IMR-90 (cell line): ENCODE measurements at places on chromosomes 2 and 18. TPM values are rescaled to one million over a fixed set of nuclear protein-coding genes. Genes with fewer than 3 reads are reported as not detected.

GRCh38 chr2:196482119-196483065, 157.1 kb upstream of the CCDC150 start:
- no peak overlapping the region for H3K27ac ChIP-seq
- no peaks in the 10 kb centered on the region for H3K4me1 ChIP-seq
- H3K4me3 ChIP-seq: no peak overlapping the region

GRCh38 chr18:11412811-11413210, 196.6 kb upstream of the SLC35G4 start:
- no peaks in the 10 kb centered on the region for H3K27me3 ChIP-seq
- no peak overlapping the region for H3K27ac ChIP-seq

GRCh38 chr2:85399183-85399455, 11.0 kb downstream of the CAPG start:
- H3K27me3 ChIP-seq: no peaks in the 10 kb centered on the region
- no peak overlapping the region for H3K4me3 ChIP-seq
- peaks cover 17% of the 10 kb centered on the region for H3K36me3 ChIP-seq
- DNase-seq: no peak
- H3K27ac ChIP-seq: no peak overlapping the region

- H3K4me3 ChIP-seq: no peak overlapping the region
- H3K4me1 ChIP-seq: no peaks in the 10 kb centered on the region
- no peak for DNase-seq
- H3K36me3 ChIP-seq: no peaks in the 10 kb centered on the region
Observed at GRCh38 chr18:78630981-78631510, 348.6 kb upstream of the SALL3 start.

Gene DSG1
- total RNA-seq: not detected in 2 replicates

DNA sequence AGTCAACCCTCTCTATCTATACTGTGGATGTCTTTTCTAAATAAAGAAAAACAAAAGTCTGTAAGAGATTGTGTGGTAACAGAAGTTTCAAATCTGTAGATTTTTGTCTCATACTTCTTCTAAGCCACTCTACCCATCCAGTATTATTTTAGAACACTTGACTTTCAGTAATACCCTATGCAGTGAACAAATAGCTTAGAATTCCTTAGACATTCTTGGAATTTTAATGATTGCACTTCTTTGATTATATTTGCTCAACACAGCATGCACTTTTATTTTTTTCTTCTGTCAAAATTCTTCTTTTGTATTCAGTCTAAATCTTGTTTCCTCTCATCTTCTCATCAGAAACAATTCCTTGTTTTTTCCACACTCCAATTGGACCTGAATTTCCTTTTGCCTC, 1080.2 kb downstream of the SUCLG1 start:
- H3K4me1 ChIP-seq: no peaks in the 10 kb centered on the region
- H3K27me3 ChIP-seq: no peaks in the 10 kb centered on the region
- no peak for DNase-seq
- H3K27ac ChIP-seq: no peak overlapping the region

- DNase-seq: peak; percentile 58
- no peak overlapping the region for H3K27ac ChIP-seq
- no peaks in the 10 kb centered on the region for H3K36me3 ChIP-seq
- H3K27me3 ChIP-seq: peaks cover 11% of the 10 kb centered on the region
- peak overlapping the region; percentile 44 for H3K4me3 ChIP-seq
Observed at GRCh38 chr18:34493099-34493544, 217.0 kb upstream of the DTNA start.

DNA sequence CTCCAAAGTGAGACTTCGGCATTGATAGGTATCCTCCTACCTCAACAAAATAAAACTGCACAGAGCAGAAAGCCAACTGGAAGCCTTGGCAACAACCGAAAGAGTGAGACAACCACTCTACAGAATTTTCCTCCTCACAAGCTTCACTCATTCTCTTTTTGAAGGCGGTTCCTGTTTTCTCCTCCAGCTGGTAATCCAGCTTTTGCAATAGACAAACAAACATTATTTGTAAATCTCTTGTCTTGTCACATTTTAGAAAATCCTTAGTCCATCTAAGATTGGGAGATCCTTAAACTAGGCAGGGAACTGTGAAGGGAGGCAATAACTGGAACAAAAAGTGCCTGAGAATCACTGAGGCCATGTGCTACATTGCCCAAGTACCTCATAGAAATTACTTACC, 332.4 kb downstream of the BCL11A start:
- H3K4me1 ChIP-seq: no peaks in the 10 kb centered on the region
- H3K27me3 ChIP-seq: no peaks in the 10 kb centered on the region
- no peak overlapping the region for H3K27ac ChIP-seq
- no peaks in the 10 kb centered on the region for H3K36me3 ChIP-seq

DNA sequence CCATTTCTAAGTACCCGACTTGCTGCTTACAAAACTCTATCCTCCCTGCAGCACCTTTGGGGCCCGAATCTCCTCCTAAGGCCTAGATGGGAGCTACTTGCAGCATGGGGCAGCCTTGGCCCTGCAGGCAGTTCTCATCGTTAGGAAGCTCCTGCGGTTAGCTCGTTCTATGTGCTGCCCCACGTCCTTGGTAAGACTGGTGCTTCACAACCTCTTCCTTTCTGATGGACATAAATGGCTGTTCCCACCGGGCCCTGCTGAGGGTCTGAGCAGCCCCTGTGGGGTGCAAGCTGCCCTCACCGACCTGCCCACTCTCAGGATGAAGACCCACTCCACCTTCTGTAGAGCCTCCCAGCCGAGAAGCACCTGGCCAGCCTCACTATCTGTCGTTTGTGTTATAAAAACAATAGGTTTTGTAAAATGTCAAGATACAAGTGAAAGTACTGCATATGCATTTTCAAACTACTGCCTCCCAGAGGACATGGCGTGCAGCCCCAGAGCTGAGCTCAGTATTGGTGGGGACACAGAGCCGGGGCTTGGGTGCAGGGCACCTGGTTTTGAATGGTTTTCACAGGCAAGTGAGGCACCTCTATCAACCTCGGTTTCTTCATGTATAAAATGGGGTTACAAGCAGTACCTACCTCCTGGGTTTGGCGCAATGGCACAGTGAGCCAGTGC, 19.4 kb downstream of the OTOF start:
- no peak for DNase-seq
- H3K4me1 ChIP-seq: no peaks in the 10 kb centered on the region
- peaks cover 27% of the 10 kb centered on the region for H3K27me3 ChIP-seq
- no peak overlapping the region for H3K4me3 ChIP-seq
- no peak overlapping the region for H3K27ac ChIP-seq

GRCh38 chr2:160322320-160322719, 122.2 kb upstream of the ITGB6 start:
- no peak overlapping the region for H3K27ac ChIP-seq
- no peak overlapping the region for H3K4me3 ChIP-seq
- no peaks in the 10 kb centered on the region for H3K27me3 ChIP-seq
- DNase-seq: no peak
- H3K36me3 ChIP-seq: peaks cover 3% of the 10 kb centered on the region

Gene PRKAG3
- not detected in 2 replicates for total RNA-seq

Gene CENPA
- total RNA-seq: 7.7 and 10.0 TPM in 2 replicates

DNA sequence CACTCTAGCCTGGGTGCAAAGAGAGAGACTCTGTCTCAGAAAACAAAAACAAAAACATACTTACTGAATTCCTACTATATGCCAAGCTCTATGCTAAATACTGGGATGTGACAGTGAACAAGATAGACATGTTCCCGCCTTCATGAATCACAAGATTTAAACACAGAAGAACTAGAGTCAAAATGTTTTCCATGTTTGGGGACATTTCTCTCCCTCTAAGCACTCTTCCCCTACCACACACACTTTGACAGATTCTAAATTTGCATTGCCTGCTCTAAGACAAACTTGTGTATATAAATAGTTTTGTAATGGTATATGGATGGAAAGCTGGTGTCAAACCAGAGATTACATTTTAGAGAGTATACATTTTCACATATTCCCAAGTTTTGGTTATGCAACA, 11.1 kb downstream of the CYBRD1 start:
- H3K36me3 ChIP-seq: peaks cover under 1% of the 10 kb centered on the region; the same call in 1 of the 2 replicates
- no peak overlapping the region for H3K4me3 ChIP-seq
- DNase-seq: no peak

DNA sequence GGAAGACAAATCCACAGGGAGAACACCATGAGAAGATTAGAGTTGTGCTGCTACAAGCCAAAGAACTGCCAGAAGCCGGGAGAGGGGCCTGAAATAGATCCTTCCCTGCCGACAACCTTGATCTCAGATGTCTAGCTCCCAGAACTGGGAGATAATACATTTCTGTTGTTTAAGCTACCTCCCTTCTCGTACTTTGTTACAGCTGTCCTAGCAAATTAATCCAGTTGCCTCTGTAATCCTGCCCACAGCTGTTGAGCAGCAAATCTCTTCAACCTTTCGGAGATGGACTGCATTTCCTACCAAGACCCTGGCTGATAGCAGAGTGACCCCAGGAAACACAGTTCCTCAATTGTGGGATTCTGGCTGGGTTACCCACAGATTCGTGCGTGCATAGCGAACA, 2.6 kb upstream of the TBC1D8 start:
- no peaks in the 10 kb centered on the region for H3K36me3 ChIP-seq
- peaks cover 7% of the 10 kb centered on the region for H3K4me1 ChIP-seq
- H3K27me3 ChIP-seq: peaks cover 8% of the 10 kb centered on the region; the same call in 1 of the 2 replicates
- H3K27ac ChIP-seq: no peak overlapping the region
- H3K4me3 ChIP-seq: no peak overlapping the region
- no peak for DNase-seq

GRCh38 chr2:111005307-111005706, 115.4 kb upstream of the BCL2L11 start:
- peaks cover 8% of the 10 kb centered on the region for H3K27me3 ChIP-seq
- H3K4me1 ChIP-seq: no peaks in the 10 kb centered on the region
- no peaks in the 10 kb centered on the region for H3K36me3 ChIP-seq
- H3K27ac ChIP-seq: no peak overlapping the region
- no peak for DNase-seq
- H3K4me3 ChIP-seq: no peak overlapping the region

DNA sequence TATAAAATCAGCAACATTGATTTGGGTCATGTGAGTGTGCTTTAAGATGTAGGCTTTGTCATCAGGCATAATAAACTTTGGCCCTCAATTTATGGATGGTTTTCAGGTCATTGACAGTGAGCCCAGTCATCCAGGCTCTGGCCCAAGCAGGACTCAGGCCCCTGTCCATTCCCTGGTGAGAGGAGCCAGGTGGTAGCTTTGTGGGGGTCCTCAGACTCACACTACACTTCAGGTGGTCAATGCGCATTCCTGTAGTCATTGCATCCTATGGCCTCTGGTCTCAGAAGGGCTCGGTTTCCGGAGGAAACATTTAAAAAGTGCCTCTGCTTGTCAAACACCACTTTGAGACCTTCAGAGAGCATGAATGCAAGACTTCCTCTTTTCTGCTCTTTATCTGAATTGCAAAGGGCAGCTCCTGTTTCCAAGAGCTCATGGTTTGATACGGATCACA, 20.2 kb downstream of the LGALSL start:
- H3K36me3 ChIP-seq: no peaks in the 10 kb centered on the region
- H3K27ac ChIP-seq: no peak overlapping the region
- H3K4me1 ChIP-seq: no peaks in the 10 kb centered on the region
- peaks cover 59% of the 10 kb centered on the region for H3K27me3 ChIP-seq

Gene SH2D6
- 0.36 TPM in 1 of 2 replicates, not detected in the other for total RNA-seq

DNA sequence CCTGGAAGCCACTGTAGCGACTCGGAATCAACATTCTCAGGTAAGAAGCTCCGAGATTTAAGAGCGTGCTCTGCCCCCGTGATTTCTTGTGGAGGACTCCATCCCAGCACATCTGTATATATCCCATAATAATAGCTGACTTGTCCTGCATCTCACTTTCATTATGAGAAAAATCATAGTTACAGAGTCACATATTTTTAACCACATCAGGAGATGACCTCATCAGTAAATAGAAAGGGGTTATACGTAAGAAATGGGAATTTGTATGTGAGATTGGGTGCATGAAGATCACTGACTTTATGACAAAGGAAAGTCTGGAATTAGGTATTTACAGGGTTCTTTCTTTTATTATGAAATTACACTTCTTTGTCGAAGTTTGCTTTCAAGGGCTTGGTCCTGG, 16.4 kb upstream of the TMEM18 start:
- no peak overlapping the region for H3K4me3 ChIP-seq
- H3K27me3 ChIP-seq: no peaks in the 10 kb centered on the region
- H3K4me1 ChIP-seq: peaks cover 5% of the 10 kb centered on the region
- no peak overlapping the region for H3K27ac ChIP-seq

GRCh38 chr18:67200665-67201064, 315.9 kb downstream of the DSEL start:
- no peak overlapping the region for H3K4me3 ChIP-seq
- no peak for DNase-seq
- H3K27ac ChIP-seq: no peak overlapping the region
- H3K4me1 ChIP-seq: no peaks in the 10 kb centered on the region
- H3K36me3 ChIP-seq: no peaks in the 10 kb centered on the region

DNA sequence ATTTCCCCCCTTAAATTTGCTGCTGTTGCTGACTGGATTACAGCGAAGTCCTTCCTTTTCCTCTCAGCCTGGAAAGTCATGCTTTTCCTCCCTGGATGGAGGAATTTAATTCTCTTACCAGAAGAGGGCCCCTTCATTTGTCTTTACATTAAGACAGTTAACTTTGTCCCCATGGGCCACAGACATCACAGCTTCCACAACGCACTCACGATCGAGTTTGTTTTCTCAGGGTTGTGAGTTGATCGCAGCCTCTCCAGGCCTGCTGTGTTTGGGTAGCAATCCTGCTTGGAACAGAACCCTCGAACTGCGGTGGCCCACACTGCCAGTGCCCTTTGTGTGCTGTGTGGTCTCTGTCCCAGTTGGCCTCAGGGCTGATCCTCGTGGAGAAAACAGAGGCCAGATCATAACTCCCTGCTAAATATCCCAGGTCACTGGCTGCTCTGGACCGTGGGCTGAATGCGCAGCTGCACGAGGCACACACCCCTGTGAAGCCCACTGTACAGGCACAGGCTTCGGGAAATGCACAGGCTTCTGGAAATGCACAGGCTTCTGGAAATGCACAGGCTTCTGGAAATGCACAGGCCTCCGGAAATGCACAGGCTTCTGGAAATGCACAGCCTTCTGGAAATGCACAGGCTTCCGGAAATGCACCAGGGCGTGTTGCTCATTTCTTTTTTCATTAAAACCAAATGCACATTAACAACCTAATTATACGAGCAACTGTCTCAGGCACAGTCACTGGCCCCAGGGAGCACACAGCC, 2.2 kb upstream of the PDIA6 start:
- no peaks in the 10 kb centered on the region for H3K36me3 ChIP-seq
- no peak overlapping the region for H3K4me3 ChIP-seq
- no peak for DNase-seq
- peaks cover 18% of the 10 kb centered on the region for H3K27me3 ChIP-seq
- H3K27ac ChIP-seq: no peak overlapping the region
